ENCODE measurements at places on chromosomes 16 and 17.

GRCh38 chr17:56310782-56311181 lies 157.5 kb downstream of the ANKFN1 start:
- no peak for DNase-seq

GRCh38 chr16:28910086-28911031 lies 14.7 kb downstream of the RABEP2 start:
- no peak for DNase-seq

DNA sequence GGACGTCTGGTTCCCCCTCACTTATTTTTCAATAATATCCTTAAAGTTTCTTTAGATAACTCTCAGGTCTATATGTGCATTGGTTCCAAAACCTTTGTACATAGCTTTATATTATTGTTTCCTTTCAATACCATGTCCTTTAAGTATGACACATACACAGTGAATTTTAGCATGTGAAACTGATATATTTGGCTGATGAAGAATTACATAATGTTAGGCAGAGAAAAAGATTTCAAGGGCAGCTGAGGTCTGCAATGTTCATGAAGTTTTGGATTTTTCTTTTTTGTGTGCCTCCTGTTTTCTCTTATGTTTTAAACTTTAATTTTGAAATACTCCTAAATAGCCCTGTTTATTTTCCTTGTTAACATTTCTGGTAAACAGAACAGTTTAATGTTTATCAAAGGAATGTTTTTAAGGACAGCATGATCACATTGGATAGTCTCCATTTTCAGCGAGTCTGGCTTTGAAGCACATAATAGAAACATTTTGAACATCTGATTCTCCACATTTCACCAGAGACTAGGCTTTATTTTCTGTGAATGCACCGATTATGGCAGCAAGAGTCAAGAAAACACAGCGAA lies 32.9 kb upstream of the FBXO47 start:
- no peak for DNase-seq

GRCh38 chr17:57091186-57091618 lies 6.2 kb downstream of the AKAP1 start:
- DNase-seq, result no peak

GRCh38 chr17:59331929-59332748 lies 684 bp downstream of the YPEL2 start:
- DNase-seq, result no peak

DNA sequence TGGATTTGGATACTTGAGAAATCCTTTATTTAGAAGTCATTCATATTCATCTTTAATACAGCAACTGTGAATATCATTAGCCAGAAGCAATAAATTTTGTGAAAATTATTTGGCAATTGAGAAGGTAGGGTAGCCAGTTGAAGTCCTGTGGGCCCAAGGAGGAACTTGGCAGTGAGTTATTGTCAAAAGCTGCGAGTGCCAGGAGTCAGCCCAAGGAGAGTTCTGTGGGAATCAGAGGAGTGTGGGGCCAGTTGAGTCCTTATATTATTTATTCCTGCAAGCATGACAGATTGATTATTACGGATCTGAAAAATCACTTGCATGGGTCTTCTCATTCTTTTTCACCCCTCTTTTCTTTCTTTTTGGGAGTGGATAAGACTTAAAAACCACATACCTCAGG lies 38.3 kb downstream of the PRKCA start:
- no peak for DNase-seq

GRCh38 chr16:2919511-2920255 lies 8.0 kb downstream of the FLYWCH1 start:
- no peak for DNase-seq

- no peak for DNase-seq
Measured at GRCh38 chr16:84808826-84809225, 11.0 kb upstream of the CRISPLD2 start.

GRCh38 chr17:54968262-54968987 lies at the start of the genes COX11 and STXBP4:
Gene COX11, minus strand, starts transcription at chr17:54968654. Its CDS starts 8 bp downstream, at chr17:54968646.
Gene STXBP4, plus strand, starts transcription at chr17:54968765. Its CDS starts 17,455 bp downstream, at chr17:54986220.
- peak; percentile 76 for DNase-seq

DNA sequence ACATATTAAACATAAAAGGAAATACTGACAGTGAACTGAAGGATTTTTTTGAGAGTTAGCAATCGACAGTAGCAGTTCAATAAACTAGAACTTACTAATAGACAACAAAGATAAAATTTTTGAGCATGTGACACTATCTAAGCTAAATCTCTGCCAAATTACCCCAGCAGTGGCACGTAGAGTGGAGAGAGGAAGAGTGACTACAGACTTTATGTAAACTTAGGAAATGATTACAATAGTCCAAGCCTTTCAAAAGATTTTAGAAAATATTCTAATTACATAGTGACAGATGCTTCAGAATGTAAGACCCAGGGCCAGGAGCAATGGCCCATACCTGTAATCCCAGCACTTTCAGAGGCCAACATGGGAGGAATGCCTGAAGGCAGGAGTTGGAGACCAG lies 52.4 kb downstream of the CFDP1 start:
- no peak for DNase-seq

DNA sequence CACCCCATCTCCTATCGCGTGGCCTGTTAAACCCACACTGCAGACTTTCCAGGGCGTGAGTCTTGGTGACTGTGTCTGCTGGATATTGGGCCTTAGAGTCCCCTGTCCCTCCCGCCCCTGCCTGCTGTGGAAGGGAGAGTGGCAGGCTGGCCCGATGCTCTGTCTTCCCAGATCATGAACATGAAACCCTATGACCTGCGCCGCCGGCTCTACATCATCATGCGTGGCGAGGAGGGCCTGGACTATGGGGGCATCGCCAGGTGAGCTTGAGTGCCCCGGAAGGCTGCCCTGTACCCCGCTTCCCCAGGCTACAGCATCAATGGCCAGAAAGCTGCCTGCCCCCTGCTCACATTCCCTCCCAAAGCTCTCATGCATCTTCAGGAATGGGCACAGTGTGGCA lies 19.5 kb upstream of the CLEC18A start:
- no peak for DNase-seq

DNA sequence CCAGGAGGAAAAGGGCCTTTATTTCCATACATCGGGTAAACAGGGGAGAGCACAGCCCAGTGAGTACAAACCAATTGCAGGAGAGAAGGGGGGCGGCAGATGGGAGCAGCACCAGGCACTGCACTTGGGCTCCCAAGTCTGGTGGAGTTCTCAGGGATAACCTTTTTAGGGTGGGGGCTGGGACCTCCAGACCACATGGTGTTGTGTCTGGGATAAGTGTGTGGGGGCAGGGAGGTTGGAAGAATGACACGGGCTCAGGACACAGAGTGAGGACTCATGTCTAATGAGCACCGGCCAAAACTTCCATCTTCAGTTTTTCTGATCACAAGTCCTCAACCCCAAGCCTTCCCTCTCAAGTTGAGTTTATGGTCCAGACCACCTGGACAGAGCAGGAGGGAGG lies 30.6 kb downstream of the PIPOX start:
- no peak for DNase-seq

DNA sequence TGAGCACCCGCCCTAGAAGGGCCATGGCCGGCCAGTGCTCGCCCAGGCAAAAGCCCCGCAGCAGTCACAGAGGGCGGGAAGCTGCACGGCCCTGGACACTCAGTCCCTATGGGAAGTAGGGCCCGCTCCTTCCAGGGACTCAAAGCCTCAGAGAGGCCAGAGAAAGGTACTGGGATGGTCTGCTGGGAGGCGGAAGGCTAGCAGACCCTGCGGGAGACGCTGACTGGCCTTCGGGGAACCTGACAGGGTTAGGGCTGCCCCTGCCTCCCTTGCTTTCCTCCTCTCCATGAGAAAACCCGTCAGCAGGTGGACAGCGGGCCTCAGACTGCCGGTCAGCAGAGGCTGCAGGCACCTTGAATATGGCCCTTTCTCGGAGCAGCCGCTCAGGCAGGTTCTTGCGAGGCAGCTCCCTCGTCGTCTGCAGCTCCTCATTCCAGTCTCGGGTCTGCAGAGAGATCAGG lies 11.5 kb downstream of the CLUH start:
- DNase-seq, result no peak

GRCh38 chr16:48155926-48156789 lies at the start of gene ABCC12:
Gene ABCC12, minus strand, starts transcription at chr16:48155993. Its CDS starts 9,569 bp downstream, at chr16:48146424.
- no peak for DNase-seq

GRCh38 chr17:32755045-32755805 lies 121.7 kb downstream of the MYO1D start:
- peak; percentile 37 for DNase-seq

GRCh38 chr17:1019451-1019850 lies 22.5 kb downstream of the TIMM22 start:
- DNase-seq, result no peak

DNA sequence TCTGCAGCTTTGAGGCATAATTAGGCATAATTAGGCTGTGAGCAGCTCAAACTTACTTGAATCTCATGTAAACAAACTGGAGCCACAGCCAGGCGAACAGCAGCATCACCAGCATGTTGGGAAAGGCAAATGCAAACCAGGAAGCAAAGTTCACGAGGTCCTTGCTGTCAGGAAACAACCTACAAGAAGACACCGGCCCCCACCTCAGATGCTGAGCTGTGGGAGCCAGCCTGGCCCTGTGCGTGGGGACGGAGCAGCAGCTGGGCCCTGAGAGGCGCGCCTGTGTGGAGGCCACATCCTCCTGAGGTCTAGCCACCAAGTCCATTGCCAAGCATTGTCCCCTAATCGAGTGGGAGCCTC lies 12.2 kb downstream of the SLC13A5 start:
- DNase-seq, result no peak

- DNase-seq, result no peak
Measured at GRCh38 chr17:61321344-61321743, 78.3 kb upstream of the TBX2 start.

DNA sequence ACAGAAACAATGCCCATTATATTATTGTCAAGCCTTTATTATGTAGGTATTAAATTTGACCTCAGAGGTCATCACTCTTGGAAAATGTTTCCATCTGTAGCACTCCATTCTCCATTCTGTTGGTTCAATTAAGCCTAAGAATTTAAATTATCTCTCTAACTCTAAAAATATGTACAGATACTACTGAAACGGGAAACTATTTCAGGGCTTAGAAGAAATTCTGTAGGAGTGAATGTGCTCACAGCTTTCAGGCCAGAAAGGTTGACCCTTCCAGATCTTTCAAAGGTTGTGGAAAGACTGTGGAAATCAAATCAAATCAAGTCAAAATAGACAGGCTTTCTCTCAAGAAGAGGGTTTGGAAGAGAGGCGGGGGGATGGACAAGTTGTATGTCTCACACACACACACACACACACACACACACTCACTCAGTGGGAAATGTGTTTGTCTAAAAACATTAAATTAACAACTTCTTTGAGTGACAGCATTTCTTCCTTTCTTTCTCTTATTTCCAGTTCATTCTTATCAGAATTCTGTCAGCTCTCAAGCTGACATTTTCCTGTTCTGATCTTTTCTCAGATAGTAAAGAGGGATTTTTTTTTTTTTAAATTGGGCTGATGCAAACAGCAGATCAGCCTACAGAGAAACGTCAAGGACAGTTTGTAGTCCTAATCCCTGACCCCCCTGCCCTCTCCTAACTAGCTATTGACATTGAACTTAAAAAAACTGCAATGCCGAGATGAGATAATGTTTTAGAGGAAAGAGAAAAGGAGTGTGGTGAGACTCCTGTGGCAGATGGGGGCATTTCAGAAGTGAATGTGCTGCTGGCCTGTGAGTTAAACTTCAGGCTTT lies 139.0 kb upstream of the ZFHX3 start:
- DNase-seq, result no peak

DNA sequence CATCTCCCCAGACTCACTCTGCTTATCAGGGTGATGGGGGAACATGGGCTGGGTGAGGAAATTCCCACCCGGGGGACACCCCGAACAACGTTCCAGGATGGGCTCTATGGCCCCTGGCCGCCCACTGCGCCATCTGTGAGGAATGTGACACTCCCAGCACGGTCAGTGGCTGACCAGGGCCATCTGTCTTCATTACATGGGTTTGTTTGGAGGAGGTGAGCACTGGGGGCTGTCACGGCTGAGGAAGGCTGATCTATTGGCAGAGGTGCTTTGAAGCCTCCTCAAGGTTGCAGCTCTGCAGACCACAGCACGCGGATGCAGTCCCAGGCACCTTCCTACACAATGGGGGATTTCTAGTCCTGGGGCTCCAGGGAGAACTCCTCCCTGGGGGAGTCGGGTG lies 214.1 kb upstream of the FOXF1 start:
- DNase-seq, result no peak

GRCh38 chr17:38454532-38454931 lies 26.3 kb downstream of the ARHGAP23 start:
- no peak for DNase-seq

DNA sequence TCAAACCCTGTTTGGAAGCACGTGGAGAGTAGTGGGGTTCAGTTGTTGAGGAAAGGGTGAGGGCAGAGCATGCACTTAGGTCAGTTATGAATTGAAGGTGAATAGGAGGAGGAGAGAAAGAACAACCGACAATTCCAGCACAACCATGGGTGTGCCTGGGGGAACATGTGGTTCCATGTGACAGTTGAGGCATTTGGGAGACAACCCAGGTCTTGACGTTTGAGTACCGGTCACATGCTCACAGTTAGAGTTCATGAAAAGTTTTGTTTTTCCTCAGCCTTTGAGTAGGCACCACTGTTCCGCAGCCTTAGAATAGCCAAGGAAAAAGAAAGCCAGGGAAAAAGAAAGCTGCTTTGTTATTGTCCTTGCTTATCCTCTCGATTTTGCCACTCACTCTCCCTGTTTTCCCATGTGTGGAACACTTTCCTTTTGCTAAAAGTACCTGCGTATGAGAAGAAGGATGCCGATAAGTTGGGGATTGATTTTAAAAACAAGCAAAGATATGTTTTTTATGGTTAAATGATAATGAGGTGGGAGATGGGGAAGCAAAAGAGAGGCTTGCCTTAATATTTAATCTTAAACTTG lies 25.6 kb upstream of the ABCC11 start:
- no peak for DNase-seq

DNA sequence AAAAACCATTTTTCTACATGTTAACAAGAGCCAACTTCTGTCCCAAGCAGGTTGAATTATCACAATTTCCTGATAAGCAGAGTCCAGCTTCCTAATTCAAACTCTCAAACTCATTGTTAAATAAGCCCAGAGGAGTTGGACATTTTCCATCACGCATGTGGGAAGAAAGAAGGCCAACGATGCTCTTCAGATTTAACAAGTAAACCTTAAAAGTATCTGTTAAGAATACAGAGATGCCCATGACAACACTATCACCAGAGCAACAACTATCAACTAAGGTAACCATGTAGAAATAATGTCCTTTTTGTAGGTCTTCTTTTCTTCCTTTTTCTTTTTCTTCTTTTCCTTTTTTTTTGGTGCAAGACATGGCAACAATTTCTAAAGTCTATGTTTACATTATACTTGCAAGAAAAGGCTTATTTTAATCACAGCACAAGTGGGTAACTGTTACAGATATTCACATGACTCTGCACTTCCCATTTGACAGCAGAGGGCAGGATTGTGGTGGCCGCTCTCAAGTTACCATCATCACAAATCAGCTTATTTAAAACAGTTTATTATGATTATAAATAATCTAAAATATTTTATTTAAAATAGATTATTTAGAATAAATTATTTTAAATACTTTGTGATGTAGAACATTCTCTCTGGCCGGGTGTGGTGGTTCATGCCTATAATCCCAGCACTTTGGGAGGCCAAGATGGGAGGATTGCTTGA lies 35.7 kb upstream of the DHRS7B start:
- no peak for DNase-seq

DNA sequence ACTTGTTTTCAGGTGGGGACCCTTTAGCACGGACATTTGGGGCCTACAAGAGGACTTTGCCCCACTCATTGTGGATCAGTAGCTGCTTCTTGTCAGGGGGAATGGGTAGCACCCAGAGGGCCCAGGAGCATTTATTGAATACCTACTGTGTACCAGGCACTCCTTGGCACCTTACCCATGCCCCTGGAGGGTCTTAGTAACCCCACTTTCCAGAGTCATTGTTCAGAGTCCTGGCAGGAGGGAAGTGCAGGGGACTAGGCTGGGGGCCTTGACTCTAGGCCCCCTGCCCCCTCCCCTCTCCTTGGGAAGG lies 21.0 kb upstream of the CIBAR2 start:
- DNase-seq, result no peak
